ENCODE measurements at places on chromosomes 2 and 18.

GRCh38 chr2:150944315-150944714 lies 317.3 kb downstream of the RBM43 start:
- no peak for DNase-seq

GRCh38 chr2:120520929-120521912 lies 175.3 kb downstream of the INHBB start:
- no peak for DNase-seq

DNA sequence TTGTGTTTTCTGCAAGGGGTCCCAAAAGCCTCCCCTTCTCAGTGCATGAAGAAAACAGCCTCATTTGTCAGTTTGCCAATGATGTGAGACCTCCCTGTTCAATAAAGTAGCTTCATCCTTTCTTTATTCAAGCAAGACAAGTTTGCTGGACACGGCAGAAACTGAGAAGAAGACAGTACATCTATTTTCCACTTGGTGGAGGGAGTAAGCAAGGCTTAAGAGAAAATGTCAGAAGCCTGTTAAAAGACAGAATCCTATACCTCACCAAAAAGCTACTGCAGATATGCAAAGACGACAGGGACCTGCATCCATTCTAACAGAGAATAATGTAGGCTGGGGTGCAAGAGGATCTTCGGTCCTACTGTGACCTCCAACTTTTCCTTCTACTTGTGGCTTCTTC lies 506.8 kb upstream of the VRK2 start:
- DNase-seq: no peak

- DNase-seq: no peak
Measured at GRCh38 chr2:234682492-234683228, 185.8 kb upstream of the ARL4C start.

DNA sequence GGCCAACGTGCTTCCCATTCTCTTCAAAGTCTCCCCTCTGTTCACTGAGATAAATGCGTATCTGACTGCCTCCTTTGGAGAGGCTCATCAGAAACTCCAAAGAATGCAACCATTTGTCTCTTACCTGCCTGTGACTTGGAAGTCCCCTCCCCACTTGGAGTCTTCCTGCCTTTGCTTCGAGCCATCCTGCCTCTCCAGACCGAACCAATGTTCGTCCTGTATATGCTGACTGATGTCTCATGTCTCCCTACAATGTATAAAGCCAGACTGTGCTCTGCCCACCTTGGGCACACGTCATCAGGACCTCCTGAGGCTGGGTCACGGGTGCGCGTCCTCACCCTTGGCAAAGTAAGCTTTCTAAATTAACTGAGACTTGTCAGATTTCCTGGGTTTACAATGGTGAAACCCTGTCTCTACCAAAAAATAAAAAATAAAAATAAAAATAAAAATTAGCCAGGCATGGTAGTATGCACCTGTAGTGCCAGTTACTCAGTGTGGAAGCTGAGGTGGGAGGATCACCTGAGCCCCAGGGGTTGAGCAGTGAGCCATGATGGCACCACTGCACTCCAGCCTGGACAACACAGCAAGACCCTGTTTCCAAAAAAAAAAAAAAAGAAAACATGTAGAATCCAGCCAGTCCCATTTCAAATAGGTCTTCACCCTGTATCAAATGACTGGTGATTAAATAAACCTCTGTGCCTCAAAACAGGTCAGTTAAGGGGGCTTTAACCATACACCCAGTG lies 29.0 kb downstream of the HDLBP start:
- no peak for DNase-seq

DNA sequence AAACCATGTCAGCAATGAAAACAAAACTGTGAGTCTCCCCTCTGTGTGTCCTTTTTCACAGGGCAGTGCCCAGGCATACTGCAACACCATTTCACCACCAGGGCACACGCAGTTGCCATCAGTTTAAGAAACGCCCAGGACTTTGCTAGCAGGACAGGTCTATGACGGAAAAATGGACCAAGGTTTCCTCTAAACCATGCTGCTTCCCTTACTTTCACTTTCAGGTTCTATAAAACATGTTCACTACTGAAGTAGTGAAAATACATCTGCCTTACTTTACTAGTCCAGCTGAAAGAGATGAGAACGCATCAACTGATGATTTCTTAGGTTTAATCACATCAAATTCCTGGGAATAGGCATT lies 110.5 kb downstream of the TCF4 start:
- peak; percentile 41 for DNase-seq

GRCh38 chr2:41598161-41598894 lies 449.5 kb upstream of the PKDCC start:
- DNase-seq: peak; percentile 24

DNA sequence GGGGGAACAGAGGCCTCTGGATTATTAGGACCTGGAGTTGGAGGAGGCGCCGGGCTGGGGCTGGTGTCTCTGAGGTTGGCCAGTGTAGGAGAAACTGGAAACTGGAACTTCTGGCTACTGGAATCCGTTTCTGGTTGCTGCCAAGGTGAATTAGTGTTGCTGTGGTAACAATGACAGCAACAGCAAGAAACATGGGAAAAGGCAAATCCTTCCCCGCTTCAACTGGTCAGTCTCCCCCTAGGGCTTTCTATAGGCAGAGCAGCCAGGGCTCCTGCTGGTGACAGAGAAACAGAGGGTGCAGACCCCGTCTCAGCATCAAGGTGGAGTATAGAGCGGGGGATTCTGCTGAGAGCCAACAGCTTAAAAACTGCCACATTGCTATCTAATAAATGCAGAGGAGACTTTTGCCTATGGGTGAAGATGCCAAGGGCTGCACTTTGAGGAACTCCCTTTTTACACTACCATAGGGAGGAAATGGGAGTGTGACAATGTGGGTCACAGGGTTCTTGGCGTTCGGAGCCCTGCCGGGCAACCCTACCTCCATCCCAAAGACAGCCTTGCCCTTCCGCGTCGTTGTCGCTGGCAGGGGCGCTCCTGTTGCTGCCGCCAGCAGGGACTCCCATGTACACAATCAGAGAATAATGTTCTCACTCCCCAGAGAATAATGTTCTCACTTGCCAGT lies 81.4 kb upstream of the CABLES1 start:
- no peak for DNase-seq

DNA sequence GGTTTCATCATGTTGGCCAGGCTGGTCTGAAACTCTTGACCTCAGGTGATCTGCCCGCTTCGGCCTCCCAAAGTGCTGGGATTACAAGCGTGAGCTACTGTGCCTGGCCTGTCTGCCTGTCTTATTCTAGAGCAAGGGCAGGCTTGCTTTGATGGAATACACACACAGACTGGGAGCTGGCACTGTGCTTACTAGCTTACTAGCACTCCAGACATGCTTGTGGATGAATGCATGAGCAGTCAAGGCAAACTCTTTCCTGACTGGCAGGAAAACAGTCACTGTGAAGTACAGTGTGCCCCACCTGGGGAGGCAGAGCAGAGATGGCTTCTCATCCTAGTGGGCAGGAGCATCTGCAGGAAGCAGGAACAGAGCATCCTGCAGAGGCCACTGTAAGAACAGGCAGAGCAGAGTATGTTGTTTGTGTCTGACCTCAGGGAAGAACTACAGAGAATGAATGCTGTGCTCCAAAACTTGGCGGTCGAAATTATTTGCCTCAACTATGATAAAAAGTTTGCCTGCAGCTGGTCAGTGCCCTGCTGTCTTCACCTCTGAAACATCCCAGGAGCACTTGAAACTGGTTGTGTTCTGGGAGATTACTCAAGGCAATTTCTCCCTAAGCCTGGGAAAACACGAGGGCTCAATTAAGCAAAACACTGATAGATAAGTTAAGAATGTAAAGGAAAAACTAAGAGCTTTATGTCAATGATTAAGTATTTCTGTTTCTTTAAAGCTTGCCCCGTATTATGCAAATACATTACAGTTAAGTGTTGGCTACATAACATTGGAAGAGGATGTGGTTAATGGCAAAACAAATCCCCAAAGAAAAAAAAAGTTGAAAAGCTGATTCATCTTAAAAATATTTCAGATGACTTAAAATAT lies 102.4 kb downstream of the VAPA start:
- DNase-seq: no peak

DNA sequence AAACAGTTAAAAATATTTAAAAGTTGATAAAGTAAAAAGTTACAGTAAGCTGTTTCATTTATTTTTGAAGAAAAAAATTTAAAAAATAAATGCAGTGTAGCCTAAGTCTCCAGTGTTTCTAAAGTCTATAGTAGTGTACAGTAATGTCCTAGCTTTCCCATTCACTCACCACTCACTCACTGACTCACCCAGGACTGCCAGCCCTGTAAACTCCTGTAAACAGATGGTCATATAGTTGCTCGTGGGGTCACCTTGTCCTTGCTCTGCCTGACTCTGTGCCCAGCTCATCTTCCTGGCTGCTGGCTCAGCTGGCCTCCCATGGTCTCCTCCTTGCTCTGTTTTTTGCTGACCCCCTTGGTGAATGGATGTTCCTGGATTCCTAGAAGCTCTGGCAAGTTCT lies 180.3 kb downstream of the VAPA start:
- no peak for DNase-seq

DNA sequence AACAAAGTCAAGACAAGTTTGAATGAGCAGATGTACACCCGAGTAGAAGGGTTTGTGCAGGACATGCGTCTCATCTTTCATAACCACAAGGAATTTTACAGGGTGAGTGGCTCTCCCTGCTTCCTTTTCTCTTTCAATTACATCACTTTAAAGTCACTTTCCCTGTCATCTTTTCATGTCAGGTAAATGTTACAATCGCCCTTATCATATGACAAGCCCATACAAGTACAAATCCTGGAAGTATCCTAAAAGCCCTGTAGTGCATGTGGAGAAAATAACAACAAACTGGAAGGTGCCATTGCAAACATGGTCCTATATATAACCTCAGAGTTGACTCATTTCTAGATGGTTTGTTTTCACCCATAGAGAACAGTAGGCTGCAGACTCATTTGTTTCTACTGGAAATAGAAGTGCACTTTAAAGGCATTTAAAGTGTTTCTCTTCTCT lies 126.0 kb downstream of the SP100 start:
- no peak for DNase-seq

DNA sequence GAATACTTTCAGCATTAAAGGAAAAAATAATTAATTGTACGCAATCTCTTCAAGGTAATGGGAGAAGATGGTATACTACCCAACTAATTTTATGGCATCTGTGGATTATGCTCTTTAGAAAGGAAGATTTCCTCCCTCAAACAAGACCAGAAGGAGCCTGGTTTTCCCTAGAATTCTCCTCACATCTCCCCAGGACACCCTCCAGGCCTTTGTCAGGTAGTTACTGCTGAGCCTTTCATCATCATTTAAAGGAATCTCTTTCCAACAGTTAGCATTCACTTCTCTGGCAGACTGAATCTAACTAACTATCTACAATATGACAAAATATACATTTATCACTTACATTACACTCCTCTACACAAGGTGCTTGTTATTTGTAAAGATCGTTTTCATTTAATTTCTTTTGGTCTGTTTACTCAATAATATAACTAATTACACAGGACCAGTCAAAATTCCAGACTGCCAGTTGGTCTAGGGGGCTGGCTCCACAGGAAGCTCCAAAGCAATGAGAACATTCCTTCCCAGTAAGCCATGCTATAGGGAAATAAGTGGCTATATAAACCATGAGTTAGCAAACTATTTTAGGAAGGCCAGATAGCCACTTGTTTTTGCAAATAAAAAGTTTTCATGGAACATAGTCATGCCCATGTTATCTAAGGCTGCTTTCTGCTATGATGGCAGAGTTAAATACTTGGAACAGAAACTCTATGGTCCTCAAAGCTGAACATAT lies 19.1 kb downstream of the ZNF24 start:
- DNase-seq: no peak

GRCh38 chr2:233025706-233026105 lies 6.8 kb upstream of the NEU2 start:
- DNase-seq: no peak

- no peak for DNase-seq
Measured at GRCh38 chr2:30823452-30823851, 16.2 kb upstream of the CAPN13 start.

GRCh38 chr2:142582317-142582716 lies 295.1 kb upstream of the KYNU start:
- no peak for DNase-seq

- no peak for DNase-seq
Measured at GRCh38 chr2:9665898-9666297, 35.1 kb upstream of the YWHAQ start.

DNA sequence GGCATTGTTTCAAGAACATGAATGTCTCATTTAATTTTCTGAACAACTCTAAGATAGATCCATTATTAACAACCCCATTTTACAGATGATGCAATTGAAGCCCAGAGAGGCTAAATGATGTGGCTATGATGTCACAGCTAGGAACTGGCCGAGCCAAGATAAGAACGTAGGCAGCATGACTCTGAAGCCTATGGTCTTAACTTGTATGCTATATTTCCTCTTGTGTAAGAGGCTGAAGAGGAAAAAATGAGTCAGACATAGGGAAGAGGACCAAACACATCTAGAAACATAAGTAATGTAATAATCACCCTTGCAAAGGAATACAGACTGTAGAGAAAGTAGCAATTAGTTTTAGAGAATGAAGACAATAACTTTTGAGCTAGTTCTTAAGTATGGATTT lies 416.8 kb downstream of the FIGN start:
- no peak for DNase-seq

- DNase-seq: no peak
Measured at GRCh38 chr2:109069331-109070194, 59.4 kb upstream of the SH3RF3 start.
